ENCODE measurements at places on chromosomes 5 and 9. TPM values are rescaled to one million over a fixed set of nuclear protein-coding genes. Genes with fewer than 3 reads are reported as not detected.
A peak's percentile ranks its signal among the peaks of the same experiment; 100 is the strongest.

DNA sequence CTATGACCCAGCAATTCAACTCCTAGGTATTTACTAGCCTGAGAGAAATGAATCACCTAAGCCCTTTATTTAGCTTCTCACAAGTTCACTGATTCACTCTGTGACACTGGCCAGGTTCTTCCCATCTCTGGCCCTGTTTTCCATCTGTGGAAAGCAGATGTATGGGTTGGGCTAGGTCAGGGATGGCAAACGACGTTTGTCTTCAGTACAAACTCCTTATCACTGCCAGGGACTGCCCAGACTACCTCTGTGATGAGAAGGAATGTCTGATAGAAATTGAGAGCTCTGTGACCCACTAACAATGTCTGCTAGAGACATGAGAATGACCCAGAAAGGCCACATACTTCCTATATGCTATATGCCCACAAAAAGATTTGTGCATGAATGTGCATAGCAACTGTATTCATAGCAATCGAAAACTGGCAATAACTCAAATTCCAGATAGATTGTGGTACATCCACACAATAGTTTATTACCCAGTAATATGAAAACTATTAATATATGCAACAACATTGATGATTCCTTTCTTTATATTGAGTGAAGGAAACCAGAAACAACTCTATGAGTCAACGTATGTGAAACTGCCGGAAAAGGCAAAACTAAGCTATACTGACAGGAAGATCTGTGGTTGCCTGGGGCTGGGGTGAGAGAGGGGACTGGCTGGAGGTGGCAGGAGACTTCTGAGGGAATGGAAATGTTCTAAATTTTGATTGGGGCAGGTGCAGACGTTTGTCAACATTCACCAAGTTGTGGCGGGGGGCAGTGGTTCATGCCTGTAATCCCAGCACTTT, 32.0 kb upstream of the ADAM19 start:
- H3K27me3 ChIP-seq = no peaks in the 10 kb centered on the region
- no peaks in the 10 kb centered on the region for H3K36me3 ChIP-seq
- H3K4me3 ChIP-seq = no peak overlapping the region
- no peak overlapping the region for H3K27ac ChIP-seq
- DNase-seq = no peak

- H3K27ac ChIP-seq = no peak overlapping the region
- H3K4me3 ChIP-seq = no peak overlapping the region
- H3K4me1 ChIP-seq = no peaks in the 10 kb centered on the region
- H3K27me3 ChIP-seq = no peaks in the 10 kb centered on the region
- DNase-seq = no peak
Observed at GRCh38 chr5:159783726-159784247, 132.5 kb upstream of the ADRA1B start.

GRCh38 chr9:121071370-121071755, 3.4 kb upstream of the CNTRL start:
- no peaks in the 10 kb centered on the region for H3K27me3 ChIP-seq
- H3K36me3 ChIP-seq = no peaks in the 10 kb centered on the region
- no peak for DNase-seq
- H3K4me3 ChIP-seq = peak overlapping the region; percentile 53
- no peaks in the 10 kb centered on the region for H3K4me1 ChIP-seq
- H3K27ac ChIP-seq = peak overlapping the region; percentile 20

DNA sequence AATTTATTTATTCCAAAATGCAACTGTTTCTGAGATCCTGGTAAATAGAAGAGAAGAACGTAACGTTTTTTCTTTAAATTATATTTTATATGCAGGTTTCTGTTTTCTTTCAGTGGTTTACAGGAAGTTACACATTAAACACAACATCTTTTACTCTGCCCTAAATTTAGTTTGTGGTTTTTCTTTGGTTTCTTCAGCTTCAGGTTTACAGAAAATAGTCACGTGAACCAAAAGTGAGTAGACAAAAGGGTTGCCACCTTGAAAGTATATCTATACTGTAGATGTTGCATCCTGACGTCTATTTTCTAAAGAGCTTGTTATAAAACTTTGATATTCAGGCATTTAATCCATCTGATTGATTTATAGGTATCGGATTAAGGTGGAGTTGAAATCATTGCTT, 1236.6 kb downstream of the MAT2B start:
- DNase-seq = no peak
- no peak overlapping the region for H3K27ac ChIP-seq
- H3K4me3 ChIP-seq = no peak overlapping the region
- H3K4me1 ChIP-seq = no peaks in the 10 kb centered on the region

GRCh38 chr5:157464519-157465171, 4.6 kb downstream of the NIPAL4 start:
- no peak for DNase-seq
- no peaks in the 10 kb centered on the region for H3K27me3 ChIP-seq
- no peaks in the 10 kb centered on the region for H3K36me3 ChIP-seq
- H3K4me3 ChIP-seq = no peak overlapping the region
- no peak overlapping the region for H3K27ac ChIP-seq

DNA sequence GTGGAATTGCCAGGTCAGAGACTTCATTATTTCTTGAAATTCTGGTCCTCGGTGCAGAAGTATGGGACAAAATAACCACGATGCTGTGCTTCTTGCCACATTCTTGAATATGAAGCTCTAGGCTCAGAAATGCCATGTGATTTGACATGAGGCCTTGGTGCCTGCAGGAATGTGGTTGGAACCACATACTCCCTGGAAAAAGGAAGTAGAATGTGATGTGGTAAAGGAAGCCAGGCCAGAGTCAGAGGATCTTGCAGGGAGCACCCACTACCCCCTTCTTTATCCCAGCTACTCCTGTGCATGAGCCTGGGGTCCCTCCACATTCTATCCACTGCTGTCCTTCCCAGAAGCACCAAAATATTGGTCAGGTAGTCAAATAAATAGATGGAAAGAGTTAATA, 80.9 kb downstream of the FOXD1 start:
- no peak overlapping the region for H3K27ac ChIP-seq
- H3K36me3 ChIP-seq = no peaks in the 10 kb centered on the region
- no peaks in the 10 kb centered on the region for H3K4me1 ChIP-seq
- no peak overlapping the region for H3K4me3 ChIP-seq

GRCh38 chr5:92899611-92900010, 681.4 kb downstream of the NR2F1-AS1 start:
- no peaks in the 10 kb centered on the region for H3K4me1 ChIP-seq
- H3K36me3 ChIP-seq = no peaks in the 10 kb centered on the region
- no peak overlapping the region for H3K27ac ChIP-seq
- DNase-seq = no peak
- H3K4me3 ChIP-seq = no peak overlapping the region

DNA sequence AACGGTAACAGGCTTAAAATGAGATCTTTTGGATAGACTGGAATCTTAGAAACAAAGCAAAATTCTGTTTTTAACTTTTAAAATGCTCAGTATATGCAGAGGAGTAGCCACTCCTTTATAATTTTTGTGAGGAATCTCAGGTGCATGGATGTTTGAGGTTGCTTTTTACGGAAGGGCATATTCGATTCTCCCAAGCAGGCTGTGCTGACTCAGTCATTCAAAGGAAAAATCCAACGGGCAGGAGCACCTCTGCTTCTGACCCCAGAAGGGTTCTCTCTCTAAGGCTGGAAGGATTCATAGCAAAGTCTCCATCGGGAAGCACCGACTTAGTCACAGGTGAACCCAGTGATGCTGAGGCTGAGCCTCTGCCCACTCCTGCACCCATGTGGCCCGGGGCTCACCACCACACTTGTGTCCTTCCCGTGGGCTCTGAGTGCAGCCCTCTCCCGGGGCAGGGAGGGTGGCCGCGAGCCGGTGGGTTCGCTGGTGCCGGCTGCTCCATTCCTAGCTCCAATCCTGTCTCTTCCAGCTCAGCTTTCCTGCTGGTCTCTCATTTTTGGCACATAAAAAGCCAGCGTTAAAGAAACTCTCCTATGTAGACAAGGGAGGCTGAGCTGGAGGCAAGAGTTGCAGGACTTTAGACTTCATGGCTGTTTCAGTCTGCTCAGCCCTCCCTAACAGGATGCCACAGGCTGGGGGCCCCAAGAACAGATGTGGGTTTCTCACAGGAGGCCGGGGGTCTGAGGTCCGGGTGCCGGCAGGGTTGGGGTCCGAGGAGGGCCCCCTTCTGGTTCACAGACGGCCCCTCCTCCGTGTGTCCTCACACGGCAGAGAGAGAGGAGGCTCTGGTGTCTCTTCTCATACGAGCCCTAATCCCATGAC, 135.6 kb upstream of the LPCAT1 start:
- H3K4me3 ChIP-seq = no peak overlapping the region
- peaks cover 4% of the 10 kb centered on the region for H3K27me3 ChIP-seq
- no peaks in the 10 kb centered on the region for H3K4me1 ChIP-seq
- no peaks in the 10 kb centered on the region for H3K36me3 ChIP-seq

SPATA31E1 gene
- not detected for total RNA-seq

C5orf52 gene
- total RNA-seq = not detected

SETD9 gene
- total RNA-seq = 10.8 TPM
